Activated naive CD8-positive, alpha-beta T cell treated with anti-CD3 and anti-CD28 coated beads, Interleukin-2, amount 10 ng/mL, durations not matched to agents 7 days and 5 days (primary cell): ENCODE measurements at places on chromosomes 11 and 22. TPM values are rescaled to one million over a fixed set of nuclear protein-coding genes. Genes with fewer than 3 reads are reported as not detected.
A peak's percentile ranks its signal among the peaks of the same experiment; 100 is the strongest.

- DNase-seq = no peak
These were observed 413.5 kb downstream of the NELL1 start for GRCh38 chr11:21082853-21083252.

GRCh38 chr11:102157219-102157618, 47.0 kb downstream of the YAP1 start:
- no peak for DNase-seq

- DNase-seq = no peak
These were observed 679 bp downstream of the TUG1 start for GRCh38 chr22:30969532-30970355.

GRCh38 chr22:29108137-29108536, 35.3 kb downstream of the KREMEN1 start:
- DNase-seq = no peak

DNA sequence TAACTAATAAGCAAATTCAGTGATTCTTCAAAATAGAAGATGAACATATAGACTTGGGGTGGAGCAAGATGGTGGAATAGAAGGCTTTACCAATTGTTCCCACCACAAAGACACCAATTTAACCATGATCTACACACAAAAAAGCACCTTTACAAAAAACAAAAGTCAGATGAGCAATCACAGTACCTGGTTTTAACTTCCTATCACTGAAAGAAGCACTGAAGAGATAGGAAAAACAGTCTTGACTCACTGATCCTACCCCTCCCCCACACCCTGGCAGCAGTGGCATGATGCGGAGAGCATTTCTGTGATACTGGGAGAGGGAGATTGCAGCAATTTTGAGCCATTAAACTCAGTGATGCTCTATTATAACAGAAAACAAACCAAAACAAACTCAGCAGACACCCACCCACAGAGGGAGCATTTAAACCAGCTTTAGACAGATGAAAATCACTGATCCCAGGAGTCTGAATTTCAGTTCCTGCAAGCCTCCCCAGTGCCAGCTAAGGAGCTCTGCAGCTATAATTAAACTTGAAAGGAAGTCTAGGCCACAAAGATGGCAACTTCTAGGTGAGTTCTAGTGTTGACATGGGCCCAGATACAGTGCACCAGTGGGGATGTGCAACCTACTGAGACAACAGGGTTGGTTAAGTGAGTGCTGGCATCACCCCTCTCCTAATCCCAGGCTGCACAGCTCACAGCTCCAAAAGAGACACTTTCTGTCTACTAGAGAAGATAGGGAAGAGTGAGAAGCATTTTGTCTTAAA, 161.8 kb upstream of the GRIA4 start:
- no peak for DNase-seq

DNA sequence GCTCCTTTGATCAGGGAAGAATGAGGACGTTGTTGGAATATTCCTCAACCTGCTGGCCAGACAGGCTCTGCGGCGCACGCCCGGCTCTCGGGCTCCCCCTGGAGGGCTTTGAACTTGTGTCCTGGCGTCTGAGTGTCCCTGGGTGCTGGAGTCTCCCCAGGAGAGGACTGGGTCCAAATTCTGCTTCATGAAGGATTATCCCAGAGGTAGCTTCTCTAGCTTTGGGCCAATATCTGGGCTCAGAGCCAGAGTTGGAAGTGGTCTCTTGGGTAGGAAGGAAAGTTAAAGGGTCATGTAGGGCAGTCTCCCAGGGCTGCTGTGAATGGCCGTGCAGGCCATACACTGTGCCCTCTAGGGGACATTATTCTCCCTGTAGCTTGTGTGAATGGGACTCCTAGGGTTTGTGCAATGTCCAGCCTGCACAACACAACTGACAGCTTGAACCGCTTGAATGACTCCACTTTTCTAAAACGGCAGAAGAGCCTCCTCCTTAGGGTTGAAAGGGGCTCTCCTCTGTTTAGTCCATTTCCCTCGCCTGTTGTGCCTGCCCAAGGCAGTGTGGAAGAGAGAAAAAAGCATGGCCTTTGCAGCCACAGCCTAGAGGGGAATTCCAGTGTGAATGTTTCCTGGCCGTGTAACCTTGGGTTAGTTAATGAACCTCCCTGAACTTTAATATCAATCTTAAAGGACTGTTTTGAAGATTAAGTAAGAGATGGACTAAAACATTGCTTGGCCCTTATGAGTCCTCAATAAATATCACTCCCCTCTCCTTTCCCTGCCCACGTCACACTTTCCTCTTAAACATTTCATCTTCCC, 111.2 kb upstream of the THY1 start:
- peak; percentile 66 for DNase-seq

GRCh38 chr22:40326905-40327735, 19.2 kb upstream of the ADSL start:
- DNase-seq = no peak

The MLC1 gene
- 4.2 TPM for total RNA-seq

The ENTHD1 gene
- 0.11 TPM for total RNA-seq

The SMARCB1 gene
- total RNA-seq = 82.8 TPM

The KCNC1 gene
- total RNA-seq = not detected

The ROBO4 gene
- not detected for total RNA-seq
